ENCODE measurements at places on chromosomes 5 and 9.

- no peak for DNase-seq
These were observed 205.6 kb downstream of the GAPVD1 start for GRCh38 chr9:125467116-125467740.

DNA sequence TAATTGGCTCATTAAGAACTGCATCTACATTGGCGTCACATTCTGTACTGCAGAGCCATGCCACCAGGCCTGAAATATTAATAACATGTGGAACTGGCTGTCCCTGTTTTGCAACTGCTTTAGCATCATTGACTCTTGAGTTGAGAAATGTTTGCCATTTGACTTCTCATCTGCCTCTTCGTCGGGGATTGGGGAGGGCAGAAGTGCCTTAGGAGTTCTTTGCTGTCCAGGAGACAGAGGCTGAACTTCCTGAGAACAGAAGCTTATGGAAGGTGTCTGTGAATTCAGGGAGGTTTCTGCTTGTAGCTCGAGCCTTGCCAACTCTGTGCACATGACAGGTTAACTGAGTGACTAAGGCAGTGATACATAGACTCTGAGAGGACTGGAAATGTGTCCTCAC lies 265.0 kb downstream of the KIF4B start:
- DNase-seq, result no peak

- no peak for DNase-seq
These were observed 26.9 kb downstream of the GLT6D1 start for GRCh38 chr9:135612437-135612836.

DNA sequence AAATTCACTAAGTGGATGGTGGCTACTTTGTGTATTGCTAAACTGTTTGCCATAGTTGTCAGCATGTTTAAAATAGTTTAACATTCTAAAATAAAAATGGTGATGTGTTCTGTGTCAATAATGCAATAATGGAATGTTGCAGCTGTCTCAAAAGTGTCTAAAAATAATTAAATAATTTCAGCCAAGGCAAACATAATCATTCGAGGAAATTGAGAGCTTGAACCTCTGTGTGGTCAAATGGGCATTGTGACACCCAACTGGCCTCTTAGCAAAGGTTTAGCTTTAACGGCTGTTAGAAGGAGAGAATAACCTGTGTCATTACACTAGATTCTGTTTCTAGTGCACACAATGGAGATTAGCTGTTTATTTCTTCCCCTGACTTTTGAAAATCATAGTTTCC lies 278.5 kb downstream of the TMEM167A start:
- DNase-seq, result no peak

GRCh38 chr5:56357426-56357825 lies 124.3 kb upstream of the ANKRD55 start:
- DNase-seq, result peak; percentile 30

DNA sequence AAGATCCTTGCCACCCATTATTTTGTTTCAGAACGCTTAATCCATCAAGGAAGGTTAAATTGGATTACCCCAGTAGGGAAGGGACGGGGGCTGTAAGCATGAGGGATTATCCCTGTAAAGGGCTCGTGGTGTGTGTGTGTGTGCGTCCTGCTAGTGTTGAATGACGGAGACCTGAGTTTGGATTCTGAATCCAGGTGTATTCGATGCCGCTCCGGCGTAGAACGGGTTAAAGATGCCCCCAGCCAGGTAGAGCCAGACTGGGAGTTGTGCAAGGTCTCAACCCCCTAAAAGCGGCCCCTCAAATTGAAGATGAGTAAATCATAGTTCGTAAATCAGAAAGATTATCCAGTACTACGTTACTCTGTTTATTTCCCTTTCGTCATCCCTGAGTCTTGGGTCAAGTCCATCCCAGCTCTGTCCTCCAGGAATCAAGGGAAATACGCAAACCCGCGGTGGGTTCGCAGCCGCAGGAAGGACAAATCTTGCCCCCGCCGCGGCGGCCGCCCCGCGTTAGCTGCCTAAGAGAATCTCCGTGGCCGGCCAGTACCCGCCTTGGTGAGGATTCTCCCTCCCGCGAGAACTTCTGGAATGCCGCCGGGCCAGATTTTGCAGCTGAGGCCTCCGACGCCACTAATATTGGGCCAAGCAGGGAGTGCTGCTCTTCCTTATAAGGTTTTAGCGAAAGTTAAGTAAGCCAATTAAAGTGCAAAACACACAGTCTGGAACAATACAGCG lies 586 bp upstream of the MTAP start:
- no peak for DNase-seq

GRCh38 chr9:92770360-92770995 lies 5.8 kb upstream of the BICD2 start:
- no peak for DNase-seq

GRCh38 chr5:38681029-38681706 lies 124.7 kb upstream of the LIFR start:
- no peak for DNase-seq

DNA sequence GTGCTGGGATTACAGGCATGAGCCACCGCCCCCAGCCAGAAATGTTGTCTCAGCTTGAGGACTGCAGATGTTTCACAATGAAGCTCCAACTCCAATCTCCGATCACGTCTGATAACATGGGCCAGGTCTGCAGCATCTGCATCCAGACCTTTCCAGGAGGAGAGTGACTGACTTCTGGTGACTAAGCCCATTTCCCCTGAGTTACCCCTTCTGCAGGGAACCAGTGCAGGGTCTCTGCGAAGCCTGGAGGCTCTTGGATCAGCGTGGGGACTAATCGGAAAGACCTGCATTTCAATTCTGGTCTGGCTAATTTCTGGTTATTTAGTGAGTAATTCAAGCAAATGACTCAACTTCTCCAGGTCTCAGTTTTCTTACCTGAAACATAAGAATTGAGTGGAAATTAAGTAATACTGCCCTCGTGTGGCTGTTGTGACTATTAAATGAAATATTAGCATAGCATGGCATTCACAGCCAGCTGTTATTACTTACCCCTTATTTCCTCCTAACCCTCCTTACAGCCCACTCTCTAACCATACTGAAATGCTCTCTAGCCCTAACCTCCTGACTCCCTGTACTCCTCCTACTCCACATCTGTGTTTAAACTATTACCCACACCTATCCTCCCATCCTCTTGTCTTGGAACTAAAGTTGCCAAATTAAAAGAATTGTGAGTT lies 2.2 kb upstream of the GNPDA1 start:
- peak; percentile 76 for DNase-seq

DNA sequence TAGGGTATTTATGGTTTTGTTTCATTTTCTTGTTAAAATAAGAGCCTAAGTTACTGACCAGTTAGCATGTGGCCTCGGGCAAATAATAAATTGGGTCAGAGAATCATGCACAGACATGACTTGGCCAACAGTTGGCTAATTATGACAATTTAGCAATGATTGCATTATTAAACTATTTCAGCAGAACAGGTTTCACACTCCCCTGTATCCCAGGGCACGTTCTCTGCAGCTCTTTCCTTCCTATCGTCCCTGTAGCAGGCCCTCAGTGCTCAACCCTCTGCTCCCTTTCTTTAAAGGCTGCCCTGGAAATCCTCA lies 167.9 kb downstream of the TSSK1B start:
- no peak for DNase-seq

DNA sequence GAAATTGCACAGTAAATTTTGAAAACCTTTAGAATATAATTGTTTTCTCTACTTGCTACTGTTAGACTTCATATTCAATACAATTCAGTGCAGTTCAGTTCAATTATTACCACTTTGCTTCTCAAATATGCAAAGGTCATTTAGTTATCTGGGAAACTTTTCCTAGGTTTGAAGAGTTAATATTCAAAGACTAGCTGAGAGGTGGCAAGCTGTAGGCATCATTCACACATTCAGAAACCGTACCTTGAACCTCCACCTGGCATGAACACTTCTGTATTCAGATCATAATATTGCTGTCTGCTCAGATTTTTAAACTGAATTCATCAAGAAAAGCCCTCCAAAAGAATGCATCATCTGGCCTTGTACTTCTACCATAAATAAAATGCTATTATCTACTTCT lies 162.1 kb upstream of the PCSK5 start:
- no peak for DNase-seq

- no peak for DNase-seq
These were observed 52.9 kb upstream of the PTPDC1 start for GRCh38 chr9:94031380-94031779.

DNA sequence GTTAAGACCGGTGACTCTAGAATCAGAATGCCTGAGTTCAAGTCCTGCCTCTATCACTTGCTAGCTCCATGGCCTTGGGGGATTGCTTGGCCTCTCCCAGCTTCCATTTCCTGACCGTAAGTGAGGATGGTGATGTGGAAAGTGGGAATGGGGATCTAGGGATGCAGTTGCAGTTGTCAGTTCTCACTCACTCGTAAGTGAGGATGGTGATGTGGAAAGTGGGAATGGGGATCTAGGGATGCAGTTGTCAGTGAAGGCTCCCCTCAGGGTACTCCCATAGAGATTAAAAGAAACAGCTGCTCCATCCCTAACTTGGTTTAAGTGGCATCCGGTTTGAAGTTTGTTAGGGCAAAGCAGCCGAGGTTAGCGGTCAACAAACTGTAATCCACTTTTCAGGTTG lies 3.0 kb upstream of the IL9 start:
- no peak for DNase-seq

GRCh38 chr9:97557606-97558095 lies 56.2 kb downstream of the TMOD1 start:
- DNase-seq, result no peak

DNA sequence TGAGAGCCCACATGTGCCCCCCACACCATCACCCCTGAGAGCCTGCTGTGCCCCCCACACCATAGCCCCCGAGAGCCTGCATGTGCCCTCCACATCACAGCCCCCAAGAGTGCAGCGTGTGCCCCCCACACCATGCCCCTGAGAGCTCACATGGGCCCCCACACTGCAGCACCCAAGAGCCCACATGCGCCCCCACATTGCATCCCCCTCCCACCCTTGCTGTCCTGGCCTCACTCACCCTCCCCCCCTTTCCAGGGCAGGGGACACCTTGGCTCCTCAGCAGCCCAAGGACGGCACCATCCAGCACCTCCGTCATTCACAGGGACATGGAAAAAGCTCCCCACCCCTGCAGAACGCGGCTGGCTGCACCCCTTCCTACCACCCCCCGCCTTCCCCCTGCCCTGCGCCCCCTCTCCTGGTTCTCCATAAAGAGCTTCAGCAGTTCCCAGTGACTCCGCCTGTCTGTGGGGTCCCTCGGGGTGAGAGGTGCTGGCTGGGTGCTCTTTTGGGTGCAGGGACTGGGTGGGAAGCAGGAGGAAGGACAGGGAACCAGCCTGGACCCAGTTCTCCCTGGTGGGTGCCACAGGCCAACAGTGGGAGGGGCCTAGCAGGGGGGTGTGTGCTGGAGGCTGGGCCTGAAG lies 5.0 kb downstream of the LCN1 start:
- DNase-seq, result no peak

DNA sequence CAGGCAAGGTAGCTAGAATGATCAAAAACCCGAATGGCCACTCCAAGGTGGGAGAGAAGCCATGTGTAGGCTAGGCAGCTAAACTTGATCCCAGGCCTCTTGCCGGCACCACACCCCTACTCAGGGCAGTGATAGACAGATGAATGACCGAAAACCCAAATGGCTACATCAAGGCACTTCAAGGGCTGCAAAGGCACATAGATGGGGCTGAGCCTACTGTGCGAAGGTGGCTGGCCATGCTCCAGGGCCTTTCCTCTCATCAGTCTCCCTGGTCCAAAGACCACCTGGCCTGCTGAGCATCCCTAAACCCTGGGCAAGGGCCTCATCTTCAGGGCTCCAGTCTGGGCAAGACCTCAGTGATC lies 3.7 kb upstream of the TIFAB start:
- DNase-seq, result no peak

DNA sequence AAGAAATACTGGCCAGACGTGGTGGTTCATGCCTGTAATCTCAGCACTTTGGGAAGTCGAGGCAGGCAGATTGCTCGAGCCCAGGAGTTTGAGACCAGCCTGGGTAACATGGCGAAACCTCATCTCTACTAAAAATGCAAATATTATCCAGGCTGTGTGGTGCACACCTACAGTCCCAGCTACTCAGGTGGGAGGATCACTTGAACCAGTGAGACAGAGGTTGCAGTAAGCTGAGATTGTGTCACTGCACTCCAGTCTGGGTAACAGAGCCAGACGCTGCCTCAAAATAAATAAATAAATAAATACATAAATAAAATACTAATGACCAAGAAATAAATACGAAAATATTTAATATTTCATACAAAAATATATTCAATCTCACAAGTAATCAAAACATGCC lies 18.8 kb downstream of the KLF9 start:
- no peak for DNase-seq

DNA sequence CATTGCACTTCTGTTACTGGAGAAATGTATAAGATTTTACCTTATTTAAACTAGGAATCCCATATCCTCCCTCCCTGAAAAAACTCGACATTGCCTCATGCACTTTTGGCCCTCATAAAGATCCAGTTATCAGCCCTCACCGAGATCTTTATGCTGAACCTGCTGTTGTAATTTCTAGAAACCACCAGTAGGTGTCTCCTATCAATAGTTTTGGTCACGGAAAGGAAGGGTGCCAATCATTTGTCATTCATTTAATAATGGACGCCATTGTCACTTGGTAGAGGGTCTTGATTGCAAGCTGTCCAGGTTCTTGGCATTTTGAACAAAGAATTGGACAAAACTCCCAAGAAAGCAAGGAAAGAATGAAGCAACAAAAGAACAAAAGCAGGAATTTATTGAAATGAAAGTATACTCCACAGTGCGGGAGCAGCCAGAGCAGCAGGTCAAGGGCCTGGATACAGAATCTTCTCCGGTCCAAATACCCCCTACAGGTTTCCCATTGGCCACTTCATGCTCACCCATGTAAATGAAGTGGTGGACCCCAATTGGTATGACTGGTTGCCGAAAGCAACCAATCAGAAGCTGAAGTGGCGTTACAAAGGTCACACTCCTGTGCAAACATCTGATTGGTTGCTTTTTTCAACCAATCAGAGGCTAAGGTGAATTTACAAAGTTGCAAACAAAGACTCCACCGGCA lies 524.3 kb downstream of the PSAT1 start:
- peak; percentile 37 for DNase-seq

GRCh38 chr5:39369123-39369815 lies 5.0 kb upstream of the C9 start:
- DNase-seq, result no peak

GRCh38 chr9:81053298-81054025 lies 635.9 kb downstream of the TLE1 start:
- no peak for DNase-seq

DNA sequence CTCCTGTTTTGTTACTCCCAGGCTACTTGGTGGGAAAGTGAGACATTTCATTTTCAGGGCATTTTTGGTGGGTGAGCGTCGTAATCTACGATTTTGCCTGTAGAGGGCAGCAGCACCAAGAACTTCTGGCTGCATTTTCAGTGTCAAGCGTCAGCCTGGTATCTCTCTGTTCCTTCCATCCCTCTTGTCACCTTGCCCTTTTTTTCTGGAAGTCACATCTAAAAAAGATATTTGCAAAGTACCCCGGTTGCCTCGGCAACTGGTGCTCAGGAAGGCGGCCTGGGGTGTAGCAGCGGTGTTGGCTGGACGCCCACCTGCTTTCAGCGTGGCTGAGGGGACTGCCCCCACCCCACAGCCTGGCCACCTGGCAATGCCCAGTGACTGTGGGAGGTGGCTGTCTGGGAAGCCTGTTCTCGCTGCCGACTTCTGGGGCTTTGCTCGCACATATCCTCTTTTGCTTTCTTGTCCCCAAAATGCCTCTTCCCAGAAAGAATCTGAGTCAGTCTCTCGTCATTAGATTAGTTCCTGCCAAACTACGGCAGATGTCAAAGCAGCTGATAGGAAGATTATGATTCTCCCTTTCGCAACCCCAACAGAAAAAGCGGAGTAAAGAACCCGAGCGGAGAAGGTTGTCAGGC lies 84.5 kb downstream of the ACER2 start:
- peak; percentile 23 for DNase-seq

- DNase-seq, result no peak
These were observed 269.8 kb downstream of the SYK start for GRCh38 chr9:91071184-91071990.

GRCh38 chr5:143456952-143457547 lies 53.6 kb upstream of the NR3C1 start:
- DNase-seq, result peak; percentile 20
